ENCODE measurements at places on chromosomes 5 and 9. TPM values are rescaled to one million over a fixed set of nuclear protein-coding genes. Genes with fewer than 3 reads are reported as not detected.

DNA sequence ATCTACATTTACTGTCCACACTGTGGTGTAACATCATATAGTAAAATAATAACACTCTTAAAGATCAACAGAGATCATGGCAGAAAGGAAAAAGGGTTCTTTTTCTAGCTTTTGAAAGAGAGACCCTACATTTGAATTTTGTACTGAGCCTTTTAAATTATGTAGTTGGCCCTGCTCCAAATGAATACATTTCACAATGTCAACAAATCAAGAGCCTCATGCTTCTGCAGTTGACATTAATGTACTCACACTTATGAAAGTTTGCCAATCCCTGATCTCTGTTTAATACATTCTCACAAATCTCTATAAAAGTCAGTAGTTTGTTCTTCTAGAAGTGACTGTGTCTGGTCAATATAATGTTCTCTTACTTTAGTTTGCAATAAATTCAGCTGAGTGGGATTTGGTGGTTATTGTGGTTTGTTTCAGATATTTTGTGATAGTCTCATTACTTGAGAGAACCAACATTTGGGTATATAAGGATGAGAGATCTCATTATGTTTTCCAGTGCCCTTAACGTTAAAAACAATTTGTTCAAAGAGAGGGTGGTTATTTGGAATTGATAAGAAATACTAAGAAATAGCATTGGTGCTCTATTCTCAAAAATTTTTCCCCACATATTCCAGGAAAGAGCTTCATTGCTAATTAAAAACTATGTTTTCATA, 277.8 kb upstream of the FTMT start:
- no peaks in the 10 kb centered on the region for H3K36me3 ChIP-seq
- no peaks in the 10 kb centered on the region for H3K27me3 ChIP-seq
- H3K4me3 ChIP-seq = no peak overlapping the region
- H3K4me1 ChIP-seq = no peaks in the 10 kb centered on the region

GRCh38 chr5:68258531-68258930, 43.0 kb downstream of the PIK3R1 start:
- no peaks in the 10 kb centered on the region for H3K36me3 ChIP-seq
- no peaks in the 10 kb centered on the region for H3K27me3 ChIP-seq
- H3K4me3 ChIP-seq = no peak overlapping the region
- no peak overlapping the region for H3K27ac ChIP-seq

LRRC19 gene
- not detected for total RNA-seq

DNA sequence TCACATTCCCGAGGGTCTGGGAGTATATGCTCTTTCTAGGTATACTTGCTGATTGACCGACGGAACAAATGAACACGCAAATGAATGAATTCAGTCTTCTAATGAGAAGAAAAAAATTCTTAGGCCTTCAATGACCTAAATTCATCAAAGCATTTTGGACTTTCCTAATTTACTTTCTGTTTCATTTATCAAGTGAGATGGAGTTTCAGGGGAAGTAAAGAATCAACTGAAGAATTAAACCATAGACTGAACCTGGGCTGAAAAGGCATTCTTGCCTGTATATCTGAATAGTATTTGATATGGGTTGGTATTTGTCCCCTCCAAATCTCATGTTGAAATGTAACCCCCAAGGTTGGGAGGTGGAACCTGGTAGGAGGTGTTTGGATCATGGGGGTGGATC, 64.1 kb downstream of the ZFAND5 start:
- H3K27me3 ChIP-seq = no peaks in the 10 kb centered on the region
- no peaks in the 10 kb centered on the region for H3K4me1 ChIP-seq
- H3K36me3 ChIP-seq = no peaks in the 10 kb centered on the region
- DNase-seq = no peak

GRCh38 chr9:84002344-84002743, 21.7 kb downstream of the RMI1 start:
- no peak overlapping the region for H3K27ac ChIP-seq
- H3K27me3 ChIP-seq = no peaks in the 10 kb centered on the region
- H3K4me3 ChIP-seq = no peak overlapping the region
- no peak for DNase-seq

DNA sequence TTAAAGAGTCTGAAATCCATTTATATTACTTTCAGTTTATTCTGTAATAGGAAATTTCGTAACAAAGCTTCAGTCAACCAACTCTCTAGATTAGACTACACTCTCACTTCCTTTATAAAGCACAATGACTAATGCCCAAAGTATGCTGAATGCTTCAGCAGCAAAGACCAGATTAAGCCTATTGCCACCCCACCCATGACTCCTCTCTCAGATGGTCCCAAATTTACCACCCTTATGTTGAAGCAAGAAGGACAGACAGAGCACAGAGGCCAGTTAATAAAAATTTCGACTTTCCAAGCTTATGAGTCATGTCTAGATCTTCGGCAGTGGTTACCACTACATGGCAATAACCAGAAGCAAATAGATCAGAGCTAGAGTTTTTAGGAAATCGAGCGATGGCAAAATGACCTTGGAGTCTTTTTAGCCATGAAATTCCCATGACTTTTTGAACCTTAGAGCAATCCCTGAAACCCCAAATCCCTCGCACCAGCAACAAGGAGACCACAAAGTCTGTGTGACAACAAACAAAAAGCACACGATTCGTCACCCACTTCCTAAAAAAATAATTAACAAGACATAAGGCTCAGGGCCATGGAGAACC, 287.8 kb upstream of the RASA1 start:
- H3K4me1 ChIP-seq = no peaks in the 10 kb centered on the region
- no peaks in the 10 kb centered on the region for H3K27me3 ChIP-seq
- no peaks in the 10 kb centered on the region for H3K36me3 ChIP-seq
- no peak overlapping the region for H3K4me3 ChIP-seq

GRCh38 chr5:111931655-111932054, 174.7 kb upstream of the NREP start:
- no peak for DNase-seq
- no peaks in the 10 kb centered on the region for H3K36me3 ChIP-seq
- H3K4me1 ChIP-seq = no peaks in the 10 kb centered on the region
- H3K27ac ChIP-seq = no peak overlapping the region
- H3K4me3 ChIP-seq = no peak overlapping the region
- no peaks in the 10 kb centered on the region for H3K27me3 ChIP-seq

- H3K36me3 ChIP-seq = no peaks in the 10 kb centered on the region
- no peaks in the 10 kb centered on the region for H3K4me1 ChIP-seq
- DNase-seq = no peak
- no peak overlapping the region for H3K4me3 ChIP-seq
- no peak overlapping the region for H3K27ac ChIP-seq
Measured at GRCh38 chr5:72020161-72020983, 86.9 kb upstream of the MAP1B start.

HMCN2 gene
- 1.6 TPM for total RNA-seq

SURF6 gene
- 21.2 TPM for total RNA-seq

DNA sequence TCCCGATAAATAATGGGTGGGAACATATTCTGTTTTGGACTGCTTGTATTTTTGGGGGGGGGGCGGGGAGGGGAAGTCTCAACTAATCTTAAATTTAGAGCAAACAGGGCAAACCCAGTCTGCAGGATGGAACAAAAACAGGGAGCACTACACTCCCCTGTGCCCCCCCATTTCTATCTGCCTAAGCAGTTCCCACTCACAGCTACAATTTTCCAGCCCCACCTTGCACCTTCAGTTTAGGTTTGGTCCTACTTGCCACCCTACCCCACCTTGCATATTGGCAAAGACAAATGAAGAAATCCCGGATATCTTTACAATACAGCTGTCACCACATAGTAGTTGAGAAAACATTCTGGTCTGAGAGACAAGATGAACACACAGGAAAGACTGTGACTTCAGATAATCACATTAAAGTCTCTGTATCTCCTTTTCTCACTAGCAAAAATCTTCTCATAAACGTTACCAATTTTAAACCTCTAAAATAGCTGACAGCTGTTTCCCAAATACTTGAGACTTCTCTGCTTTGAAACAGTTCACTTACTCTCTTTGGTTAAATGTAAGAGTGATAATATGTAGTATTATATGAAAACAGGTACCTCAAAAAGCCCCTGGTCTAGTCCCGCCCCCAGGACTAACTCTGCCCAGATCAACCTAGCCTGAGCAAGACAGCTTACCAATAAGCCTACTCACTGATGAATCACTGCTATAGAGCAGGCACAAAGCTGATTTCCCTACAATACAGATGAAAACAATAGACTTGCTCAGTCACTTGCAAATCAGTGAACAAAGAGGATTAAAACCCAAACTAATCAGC, 5.2 kb upstream of the RAPGEF6 start:
- H3K4me1 ChIP-seq = peaks cover 15% of the 10 kb centered on the region
- H3K36me3 ChIP-seq = no peaks in the 10 kb centered on the region
- DNase-seq = no peak
- H3K27ac ChIP-seq = no peak overlapping the region
- H3K4me3 ChIP-seq = no peak overlapping the region

- no peak for DNase-seq
- 0 out of 2 replicates have a peak, but pooled peaks cover under 1% of the 10 kb centered on the region for H3K36me3 ChIP-seq
- no peak overlapping the region for H3K27ac ChIP-seq
- no peaks in the 10 kb centered on the region for H3K27me3 ChIP-seq
Measured at GRCh38 chr9:136804509-136805206, 3.1 kb upstream of the RABL6 start.

CDH9 gene
- total RNA-seq = not detected

DNA sequence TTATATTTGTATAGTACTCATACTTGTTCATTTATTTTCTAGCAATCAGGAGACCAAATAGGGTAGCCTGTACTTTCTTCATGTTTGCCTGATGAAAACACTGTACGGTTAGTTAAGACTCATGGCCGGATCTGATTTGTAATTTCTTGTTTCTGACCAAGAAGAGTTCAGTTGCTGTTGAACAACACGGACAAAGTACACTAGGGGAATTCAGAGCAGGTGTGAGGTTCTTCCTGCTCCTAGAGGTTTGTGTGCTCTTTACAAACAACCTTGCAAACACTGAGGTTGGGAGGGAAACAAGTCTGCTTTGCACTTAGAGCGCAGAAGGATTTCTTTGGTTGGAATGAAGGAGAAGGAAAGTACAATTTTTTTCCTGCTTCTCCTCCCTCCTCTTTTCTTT, 69.7 kb downstream of the TRIO start:
- no peak overlapping the region for H3K4me3 ChIP-seq
- H3K27me3 ChIP-seq = no peaks in the 10 kb centered on the region
- no peak for DNase-seq
- H3K27ac ChIP-seq = peak overlapping the region; percentile 16
- peaks cover 8% of the 10 kb centered on the region for H3K36me3 ChIP-seq

- no peaks in the 10 kb centered on the region for H3K36me3 ChIP-seq
- DNase-seq = no peak
- H3K27me3 ChIP-seq = no peaks in the 10 kb centered on the region
- peak overlapping the region; percentile 82 for H3K4me3 ChIP-seq
Measured at GRCh38 chr9:70421272-70422180, 7.1 kb upstream of the KLF9 start.

- H3K4me1 ChIP-seq = peaks cover 7% of the 10 kb centered on the region
- no peak overlapping the region for H3K4me3 ChIP-seq
- no peaks in the 10 kb centered on the region for H3K36me3 ChIP-seq
- no peak overlapping the region for H3K27ac ChIP-seq
- no peaks in the 10 kb centered on the region for H3K27me3 ChIP-seq
Measured at GRCh38 chr9:2764353-2764752, 47.0 kb downstream of the KCNV2 start.

DNA sequence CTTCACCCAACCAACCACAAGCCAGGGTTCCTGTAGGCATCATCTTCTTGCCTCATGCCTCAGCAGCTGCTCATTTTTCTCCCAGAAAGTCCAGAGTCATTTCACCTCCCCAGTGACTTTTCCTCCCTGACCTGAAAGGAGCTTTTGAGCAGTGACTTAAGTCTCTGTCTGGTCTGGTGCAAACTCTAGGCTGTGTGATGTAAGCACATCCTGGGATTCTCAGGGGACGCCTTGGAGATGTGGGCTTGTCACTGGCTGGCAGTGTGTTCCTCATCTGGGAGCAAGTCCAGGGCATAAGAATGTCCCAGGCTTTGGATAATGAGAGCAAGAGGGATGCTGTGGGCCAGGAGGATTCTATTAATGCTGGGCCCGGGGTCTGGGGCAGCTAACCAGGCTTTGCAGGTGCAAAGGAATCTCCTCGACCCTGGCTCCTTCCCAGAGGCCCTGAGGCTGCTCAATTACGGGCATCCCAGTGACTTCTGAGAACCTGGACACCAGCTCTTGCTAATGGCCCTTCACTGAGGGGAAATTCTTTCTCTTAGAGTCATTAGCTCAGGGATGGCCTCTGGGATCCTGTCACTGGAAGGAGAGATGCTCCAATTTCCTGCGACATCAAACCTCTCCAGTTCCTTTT, 211.0 kb upstream of the PANK3 start:
- no peaks in the 10 kb centered on the region for H3K36me3 ChIP-seq
- H3K27me3 ChIP-seq = peaks cover 94% of the 10 kb centered on the region
- H3K4me3 ChIP-seq = no peak overlapping the region
- H3K4me1 ChIP-seq = no peaks in the 10 kb centered on the region
- no peak overlapping the region for H3K27ac ChIP-seq

RARS1 gene
- 101 TPM for total RNA-seq

DNA sequence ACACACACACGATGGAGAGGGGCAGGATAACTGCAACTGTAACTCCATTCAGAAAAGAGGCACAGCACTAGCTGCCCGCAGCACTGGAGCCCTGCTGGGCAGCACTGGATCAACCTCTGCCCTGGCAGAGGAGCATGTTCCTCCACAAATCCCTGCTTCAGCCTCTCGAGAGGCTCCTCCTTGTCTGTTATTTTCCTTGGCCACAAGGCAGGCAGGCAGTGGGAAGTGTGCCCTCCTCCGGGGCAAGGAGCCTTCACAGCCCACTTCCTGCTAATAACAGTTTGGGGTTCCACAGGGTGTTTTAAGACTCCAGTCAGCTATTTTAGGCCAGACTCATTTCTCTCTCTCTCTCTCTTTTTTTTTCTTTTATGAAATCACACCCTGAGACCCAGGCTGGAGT, 11.8 kb downstream of the FXN start:
- H3K4me3 ChIP-seq = no peak overlapping the region
- no peak for DNase-seq
- H3K4me1 ChIP-seq = 0 out of 2 replicates have a peak, but pooled peaks cover 6% of the 10 kb centered on the region
- H3K27ac ChIP-seq = no peak overlapping the region

SAXO1 gene
- not detected for total RNA-seq

CA9 gene
- total RNA-seq = 2.5 TPM

TMEM215 gene
- total RNA-seq = not detected

DNA sequence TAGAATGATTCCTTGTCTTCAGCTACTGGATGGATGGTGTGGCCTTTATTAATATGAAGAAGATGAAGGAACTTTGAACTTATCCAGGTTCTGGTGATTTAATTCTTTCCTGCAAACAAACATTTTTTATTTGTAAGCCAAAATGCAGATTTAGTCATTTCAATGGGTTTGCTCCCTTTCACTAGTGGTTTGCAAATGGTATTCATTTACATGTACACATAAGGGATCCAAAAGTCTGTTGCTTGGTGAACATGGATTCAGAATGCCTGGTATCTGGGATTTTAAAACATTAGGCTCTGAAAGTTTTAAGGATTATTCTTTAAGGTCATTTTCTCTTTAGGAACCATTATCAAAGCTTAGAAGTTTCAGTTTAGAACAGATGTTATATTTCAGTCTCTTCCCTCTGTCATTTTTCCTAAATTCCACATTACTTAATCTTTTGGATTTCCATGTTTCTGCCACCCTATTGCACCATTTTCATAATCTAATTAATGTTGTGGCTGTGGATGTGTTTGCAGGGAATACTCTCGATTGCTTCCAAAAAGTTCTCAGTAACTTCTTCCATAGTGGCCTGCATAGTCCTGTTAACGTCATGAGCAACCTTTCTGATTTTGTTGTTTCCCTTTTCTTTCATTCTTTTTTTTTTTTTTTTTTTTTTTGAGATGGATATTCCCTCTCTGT, 10.1 kb downstream of the TTC1 start:
- no peaks in the 10 kb centered on the region for H3K27me3 ChIP-seq
- no peak overlapping the region for H3K27ac ChIP-seq
- no peaks in the 10 kb centered on the region for H3K36me3 ChIP-seq

All from PC-9 (cell line).